ENCODE measurements at places on chromosomes 11 and 22.

DNA sequence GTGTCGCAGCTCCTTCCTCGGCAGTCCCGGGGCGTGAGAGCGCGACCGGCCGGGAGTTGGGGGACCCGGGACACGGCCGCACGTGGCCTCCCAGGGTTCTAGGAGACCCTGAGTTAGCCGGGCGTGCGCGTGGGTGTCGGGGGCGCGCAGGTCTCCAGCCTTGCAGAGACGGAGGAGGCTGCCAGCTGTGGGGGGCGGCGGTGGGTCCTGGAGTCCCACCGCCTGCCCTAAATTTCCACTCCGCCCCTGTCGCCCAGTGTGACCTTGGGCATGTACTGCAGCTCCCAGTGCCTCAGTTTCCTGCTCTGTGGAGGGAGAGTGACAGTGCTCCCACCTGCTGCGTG lies 18.8 kb downstream of the RRP7A start:
- no peak for DNase-seq

GRCh38 chr11:14784230-14784629 lies 107.8 kb downstream of the CYP2R1 start:
- DNase-seq = no peak

DNA sequence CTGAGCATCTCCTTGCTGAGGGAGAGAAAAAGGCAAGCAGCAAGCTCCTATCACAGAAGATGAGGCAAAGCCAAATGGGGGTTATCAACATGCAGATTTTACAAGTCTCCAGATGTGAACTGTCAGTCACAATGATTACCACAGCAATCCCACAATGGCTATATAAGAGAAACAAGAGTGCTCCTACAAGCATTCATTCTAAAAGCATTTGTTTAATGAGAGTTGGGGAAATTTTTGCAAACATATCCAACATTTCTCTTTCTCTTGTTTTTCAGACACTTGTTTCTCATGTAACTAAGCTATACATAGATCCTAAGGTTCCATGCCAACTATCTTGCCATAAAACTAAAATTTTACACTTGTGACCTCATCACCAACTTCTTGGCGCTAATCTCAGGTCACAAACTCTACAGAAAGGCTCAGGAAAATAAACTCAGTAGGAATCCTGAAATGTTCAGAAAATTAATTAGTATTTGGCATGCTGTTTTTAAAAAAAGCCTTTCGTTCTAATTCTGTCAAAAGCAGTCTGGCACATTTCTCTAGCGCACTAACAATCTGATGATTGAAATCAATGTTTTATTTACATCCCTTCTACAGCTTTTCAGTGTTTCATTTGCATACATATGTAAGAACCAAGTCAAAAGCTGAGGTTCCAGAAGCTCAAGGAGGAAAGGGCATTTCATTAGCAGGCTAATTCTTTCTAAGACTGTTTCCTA lies 199.5 kb downstream of the TTC28 start:
- no peak for DNase-seq

DNA sequence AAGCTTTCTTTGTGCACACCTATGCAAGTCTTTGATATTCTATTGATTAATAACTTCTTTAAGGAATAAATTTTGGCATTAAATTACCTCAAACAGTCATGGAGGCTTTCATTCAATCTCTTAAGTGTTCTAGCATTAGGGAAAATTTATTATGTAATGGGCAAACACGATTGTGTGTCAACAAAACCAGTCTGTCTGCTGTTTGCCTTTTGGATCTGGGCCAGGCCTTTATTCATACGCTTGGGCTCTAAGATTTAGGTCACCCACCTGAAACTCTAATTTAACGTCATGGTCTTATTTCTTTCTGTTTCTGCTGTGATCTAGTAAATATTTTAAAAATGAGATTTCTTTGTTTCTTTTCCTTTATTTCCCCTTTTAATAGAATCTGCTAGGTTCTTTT lies 1270.6 kb downstream of the LRRC4C start:
- no peak for DNase-seq

DNA sequence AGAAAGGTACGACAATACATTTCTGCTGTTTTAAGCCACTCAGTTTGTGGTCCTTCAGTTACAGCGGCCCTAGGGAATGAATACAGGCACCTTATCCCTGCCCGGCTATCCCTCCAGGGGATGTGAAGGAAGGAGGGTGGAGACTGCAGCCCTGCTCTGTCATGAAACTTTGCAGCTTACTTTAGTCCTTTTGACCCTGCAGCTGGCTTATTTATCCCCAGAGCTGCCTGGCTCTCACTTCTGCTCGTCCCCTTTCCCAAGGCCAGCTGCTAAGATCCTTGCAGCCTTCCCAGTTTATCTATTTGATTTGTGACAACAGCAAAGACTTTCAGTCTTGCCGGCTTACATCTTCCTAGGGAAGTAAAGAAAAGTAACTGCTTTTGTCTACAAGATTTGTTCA lies 55.2 kb downstream of the SC5D start:
- DNase-seq = no peak

GRCh38 chr11:116831790-116832349 lies 2.2 kb downstream of the APOC3 start:
- DNase-seq = no peak
